Stimulated activated CD4-positive, alpha-beta T cell treated with anti-CD3 and anti-CD28 coated beads, Interleukin-4, amount 100 ng/mL, for 1 hour (primary cell): ENCODE measurements at places on chromosomes 2 and 18.

DNA sequence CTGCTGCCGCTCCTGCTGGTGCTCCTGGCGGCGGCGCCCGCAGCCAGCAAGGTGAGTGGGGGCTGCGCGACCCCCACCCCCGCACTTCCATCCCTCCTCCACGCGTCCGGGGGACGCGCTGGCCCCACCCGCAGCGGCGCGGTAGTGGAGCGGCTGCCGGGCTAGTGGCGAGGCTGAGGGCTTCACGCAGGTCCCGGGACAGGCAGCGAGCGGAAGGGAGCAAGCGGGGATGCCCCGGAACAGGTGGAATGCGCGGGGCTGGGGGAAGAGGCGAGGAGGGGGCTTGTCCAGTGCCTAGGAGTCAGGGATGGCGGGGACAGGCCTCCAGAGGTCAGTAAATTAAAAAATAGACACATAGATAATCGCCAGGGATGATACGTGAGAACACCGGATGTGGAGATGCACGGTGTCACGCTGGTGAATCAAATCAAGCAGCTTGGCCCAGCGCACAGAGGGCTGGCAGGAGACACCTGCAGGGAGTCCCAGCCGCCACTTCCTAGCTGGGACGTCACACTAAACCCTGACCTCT lies 403 bp downstream of the COL4A3 start:
- no peak for DNase-seq

DNA sequence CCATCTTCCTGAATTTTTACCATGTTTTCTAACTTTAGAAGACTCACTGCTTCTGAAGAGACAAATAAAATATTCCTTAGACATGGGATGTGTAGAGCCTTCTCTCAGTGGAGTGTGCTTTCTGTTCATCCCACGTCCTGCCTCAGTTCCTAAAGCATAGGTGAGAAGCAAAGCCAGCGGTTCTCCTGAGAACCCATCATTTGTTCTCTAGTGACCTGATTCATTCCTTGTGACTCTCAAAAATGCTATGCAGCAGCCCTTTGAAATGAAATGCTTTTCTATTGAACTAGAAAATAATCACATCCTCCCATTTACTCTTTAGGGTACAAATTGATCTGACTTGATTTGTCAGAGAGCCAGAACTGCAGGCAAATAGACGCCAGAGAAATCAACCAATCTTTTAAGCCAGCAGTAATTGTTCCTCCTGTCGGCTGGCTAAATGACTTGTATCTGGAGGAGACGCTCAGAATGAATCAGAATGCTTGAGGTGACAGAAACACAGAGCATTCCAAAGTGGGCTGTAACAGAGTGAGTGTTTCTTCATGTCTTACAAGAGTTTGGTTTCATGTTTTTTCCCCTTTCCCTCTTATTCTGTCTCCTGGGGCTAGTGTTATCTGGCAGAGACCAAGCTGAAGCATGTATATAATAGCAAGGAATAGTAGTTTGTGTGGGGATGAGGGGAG lies 81.3 kb upstream of the TMEM178A start:
- DNase-seq = no peak

DNA sequence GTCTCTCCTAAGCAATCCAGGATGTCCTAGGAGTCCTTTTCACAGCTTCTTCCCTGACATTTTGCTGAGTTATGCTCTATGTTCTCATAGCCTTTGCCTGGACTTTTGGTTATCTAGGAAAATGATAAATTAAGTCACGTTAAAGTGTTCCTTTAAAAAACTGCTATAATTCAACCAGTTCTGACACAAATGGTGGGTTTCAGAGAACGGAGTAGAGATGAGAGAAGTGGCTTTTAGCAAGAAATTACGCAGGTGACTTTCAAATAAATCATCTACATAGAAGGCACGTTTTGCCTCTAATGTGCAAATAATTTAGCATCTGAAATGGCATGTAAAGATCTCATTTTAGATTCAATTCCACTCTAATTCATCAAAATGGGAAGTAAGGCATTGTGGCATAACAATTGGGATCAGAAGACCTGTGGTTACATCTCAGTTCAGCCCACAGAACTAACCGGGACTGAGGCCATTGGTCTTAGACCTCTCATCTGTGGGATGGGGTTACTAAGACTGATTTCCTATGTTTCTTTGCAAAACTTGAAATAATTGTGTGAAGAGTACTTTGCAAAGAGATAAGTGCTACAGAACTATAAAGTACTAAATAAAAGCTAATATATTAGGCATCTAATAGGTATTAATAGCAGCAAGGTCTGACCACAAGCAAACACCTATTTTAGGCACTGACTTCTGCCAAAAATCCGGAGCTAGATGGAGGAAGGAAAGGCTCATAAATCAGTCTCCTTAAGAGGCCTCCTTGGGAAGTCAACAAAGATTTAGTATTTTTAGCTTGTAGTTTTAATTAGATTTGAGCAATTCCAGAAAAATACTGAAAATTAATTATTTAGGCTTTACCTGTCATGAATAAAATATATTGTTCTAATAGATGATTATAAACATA lies 211.4 kb downstream of the PIEZO2 start:
- no peak for DNase-seq

DNA sequence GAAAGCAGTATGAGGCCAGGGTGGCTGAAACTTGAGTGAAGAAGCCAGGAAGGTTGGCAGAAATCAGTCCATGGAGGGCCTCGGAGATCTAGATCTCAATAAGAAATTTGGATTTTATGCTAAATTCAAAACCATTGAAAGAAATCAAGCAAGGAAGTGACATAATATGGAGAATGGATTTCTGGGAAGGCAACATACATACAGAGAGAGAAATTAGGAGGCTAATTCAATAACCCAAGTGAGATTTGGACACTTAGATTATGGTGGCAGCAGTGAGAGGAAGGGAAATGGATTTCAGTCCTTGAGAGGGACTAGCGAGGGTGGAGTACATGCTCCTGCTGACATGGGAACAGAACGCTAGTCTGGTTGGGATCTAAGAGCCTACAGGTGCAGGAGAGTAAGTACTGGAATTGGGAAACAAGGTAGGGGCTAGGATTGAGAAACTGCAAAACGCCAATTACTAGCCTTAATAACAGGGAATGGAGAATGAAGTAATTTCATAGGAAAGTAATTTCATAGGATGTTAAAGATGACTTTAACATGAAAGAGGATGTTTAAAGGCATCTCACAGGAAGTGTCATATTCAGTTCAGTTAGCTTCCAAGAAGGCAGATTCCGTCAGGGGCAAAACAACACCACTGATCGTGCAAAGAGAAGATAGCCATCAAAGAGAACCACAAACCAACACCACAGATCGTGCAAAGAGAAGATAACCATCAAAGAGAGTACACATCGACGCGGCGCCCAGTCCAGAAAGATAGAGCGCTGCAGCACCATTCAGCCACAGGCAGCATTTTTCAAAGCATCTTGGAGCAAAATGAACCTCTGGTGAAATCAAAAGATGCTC lies 27.2 kb downstream of the CDKL4 start:
- peak; percentile 46 for DNase-seq

DNA sequence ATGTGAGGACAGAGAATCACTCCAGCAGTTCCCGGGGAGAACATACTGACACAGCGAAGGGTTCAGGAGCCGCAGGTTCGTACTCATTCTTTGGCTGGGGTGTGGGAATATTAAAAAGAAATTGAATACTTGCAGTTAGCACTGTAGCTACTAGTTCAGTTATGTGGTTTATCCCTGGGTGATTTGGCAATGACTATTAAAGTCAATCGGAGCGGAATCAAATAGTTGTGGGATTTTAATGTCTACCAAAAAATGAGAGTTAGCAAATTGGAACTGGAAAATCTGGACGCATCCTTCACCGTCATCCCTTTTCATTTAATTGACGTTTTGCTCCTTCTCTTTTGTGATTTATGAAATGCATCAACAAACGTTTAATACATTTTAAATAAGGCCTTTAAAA lies 50.8 kb downstream of the GBX2 start:
- DNase-seq = no peak

GRCh38 chr18:28657961-28658360 lies 481.0 kb upstream of the CDH2 start:
- DNase-seq = no peak

- no peak for DNase-seq
Measured at GRCh38 chr2:10720947-10721395, 459 bp upstream of the ATP6V1C2 start.

DNA sequence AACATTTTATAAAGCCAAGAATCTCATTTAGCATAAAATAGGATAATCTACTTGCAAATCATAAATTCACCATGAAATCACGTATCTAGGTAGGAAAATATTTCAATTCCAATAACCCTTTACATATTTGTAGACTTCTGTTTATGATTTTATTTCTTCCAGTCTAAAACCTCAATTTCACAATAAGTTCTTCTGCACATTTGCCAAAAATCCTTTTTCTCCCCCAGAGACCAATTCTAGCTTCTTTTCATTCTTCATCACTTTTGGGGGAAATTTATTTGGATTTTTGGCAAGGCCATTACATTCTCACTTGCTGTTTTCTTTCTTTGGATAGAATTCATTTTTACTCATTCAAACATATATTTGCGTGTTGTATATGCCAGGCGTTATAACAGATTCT lies 86.8 kb downstream of the SPRED2 start:
- no peak for DNase-seq

GRCh38 chr18:24111936-24112335 lies 26.9 kb upstream of the CABYR start:
- no peak for DNase-seq

- no peak for DNase-seq
Measured at GRCh38 chr18:3434685-3435084, 15.3 kb upstream of the TGIF1 start.

DNA sequence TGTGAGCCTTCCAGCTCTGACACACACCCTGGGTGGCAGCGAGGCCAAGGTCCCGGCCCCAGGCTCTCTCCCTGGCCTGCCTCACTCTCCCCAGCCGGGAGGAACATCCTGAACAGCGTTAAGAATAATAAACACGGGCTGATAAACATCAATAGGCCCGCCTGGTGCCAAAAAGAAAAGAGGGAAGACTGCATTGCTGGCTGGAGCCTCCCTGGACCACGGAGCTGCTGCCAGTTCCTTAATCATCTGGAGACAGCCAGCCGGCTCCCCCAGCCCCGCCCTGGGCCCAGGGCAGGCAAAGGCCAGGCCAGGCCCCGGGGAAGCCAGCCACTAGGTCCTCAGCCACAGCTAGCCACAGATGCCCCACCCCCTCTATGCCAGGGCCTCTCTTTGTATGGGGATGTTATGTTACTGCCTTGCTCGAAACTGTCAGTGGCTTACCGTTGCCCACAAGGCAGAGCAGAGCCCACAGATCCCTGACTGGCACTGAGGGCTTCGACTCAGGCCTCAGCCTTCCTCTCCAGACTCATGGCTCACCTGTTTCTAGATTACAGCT lies 293.7 kb downstream of the DYSF start:
- no peak for DNase-seq

GRCh38 chr2:122808286-122808969 lies 1053.0 kb downstream of the TSN start:
- no peak for DNase-seq
